ENCODE measurements at places on chromosomes 1 and 21.
A peak's percentile ranks its signal among the peaks of the same experiment; 100 is the strongest.

DNA sequence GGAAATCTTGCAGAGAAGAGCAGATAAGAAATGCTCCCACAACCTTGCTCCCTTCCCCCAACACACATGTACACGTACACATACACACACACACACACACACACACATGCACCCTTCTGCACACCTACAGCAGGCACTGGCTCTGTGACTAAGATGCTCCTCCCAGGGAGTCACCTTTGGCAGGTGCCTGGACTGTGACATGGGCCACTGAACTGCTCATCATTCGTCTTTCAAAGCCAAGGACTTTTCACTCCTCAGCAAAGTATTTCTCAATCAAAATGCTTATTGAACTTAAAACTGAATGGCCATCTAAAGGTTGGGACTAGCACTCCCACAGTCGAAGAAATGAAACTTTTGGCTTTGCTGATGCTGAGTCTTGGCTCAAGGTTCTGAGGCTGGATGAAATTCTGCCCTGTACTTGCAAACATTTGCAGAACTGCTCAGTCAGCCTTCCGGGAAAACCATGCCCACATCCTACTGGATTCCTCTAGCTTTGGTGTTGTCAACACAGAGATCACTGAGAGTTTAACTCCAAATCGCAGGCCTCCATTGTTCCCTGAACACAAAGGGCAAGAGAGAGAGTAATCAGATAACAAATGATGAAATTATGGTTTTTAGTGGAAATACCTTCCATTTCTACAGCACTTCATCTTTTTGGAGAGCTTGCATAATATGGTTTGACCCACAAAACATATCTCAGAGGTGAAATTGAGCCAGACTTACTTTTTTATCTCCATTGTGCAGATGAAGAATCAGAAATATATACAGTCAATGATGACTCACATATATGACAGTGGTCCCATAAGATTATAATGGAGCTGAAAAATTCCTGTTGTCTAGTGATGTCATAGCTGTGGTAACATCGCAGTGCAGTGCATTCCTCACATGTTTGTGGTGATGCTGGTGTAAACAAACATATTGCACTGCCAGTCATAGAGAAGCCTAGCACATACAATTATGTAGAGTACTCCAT is 72.4 kb upstream of the BCAR3 start:
- DNase-seq = no peak

GRCh38 chr1:2789164-2789985 is 12.1 kb downstream of the TTC34 start:
- no peak for DNase-seq

DNA sequence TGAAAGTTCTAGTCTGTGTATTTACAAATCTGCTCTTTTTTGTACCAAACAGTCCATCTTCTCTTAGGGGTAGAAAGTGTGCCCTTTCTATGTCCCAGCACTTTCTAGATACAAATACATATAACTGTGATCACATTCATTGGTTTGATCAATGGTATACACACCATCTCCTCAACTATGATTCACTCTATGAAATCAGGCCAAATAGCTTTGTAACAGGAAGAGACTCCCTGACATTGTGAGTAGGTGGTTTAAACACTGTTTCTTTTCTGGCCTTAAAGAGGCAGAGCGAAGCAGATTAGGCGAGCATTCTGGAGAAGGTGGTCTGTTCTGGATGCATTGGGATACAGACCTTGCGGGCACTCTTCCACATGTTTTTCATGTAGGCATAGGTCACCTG is 39.3 kb upstream of the EXOSC10 start:
- DNase-seq = no peak

DNA sequence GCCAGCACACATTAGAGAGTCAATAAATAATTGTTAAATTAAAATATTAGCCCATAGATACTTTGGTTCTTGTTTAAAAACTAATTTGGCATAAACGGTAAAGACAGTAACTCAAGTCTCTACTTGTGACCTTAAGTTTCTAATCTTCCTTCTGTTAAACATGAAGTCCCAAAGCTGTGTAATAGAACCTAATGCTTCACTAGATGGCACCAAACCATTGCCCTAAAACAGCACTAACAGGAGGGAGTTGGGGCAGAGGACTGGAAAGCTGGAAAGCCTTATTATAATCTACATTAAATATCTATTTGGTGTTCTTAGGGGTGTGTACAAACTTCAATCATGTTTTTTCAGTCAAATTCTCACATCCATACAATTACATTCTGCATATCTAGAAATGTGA is 176.7 kb downstream of the OLFM3 start:
- no peak for DNase-seq

- peak; percentile 8 for DNase-seq
Observed at GRCh38 chr1:229058111-229058561, 212.8 kb upstream of the RAB4A start.

DNA sequence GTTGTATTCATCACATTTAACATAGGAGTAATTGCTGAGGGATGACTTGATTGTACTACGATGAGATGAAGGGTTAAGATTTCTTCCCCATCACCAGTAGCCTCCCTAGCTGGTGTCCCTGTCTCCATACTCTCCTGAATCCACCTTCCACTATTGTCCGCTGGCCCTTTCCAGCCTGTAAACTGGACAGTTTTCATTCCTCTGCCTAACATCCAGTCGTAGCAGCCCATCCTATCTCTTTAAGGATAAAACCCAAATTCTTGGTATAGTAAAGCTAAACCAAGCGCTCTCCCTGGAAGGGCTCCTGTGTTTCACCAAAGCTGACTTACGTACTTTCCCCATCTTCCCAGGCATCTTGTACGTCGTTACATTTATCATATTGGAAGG is 670 bp downstream of the COX20 start:
- DNase-seq = no peak

DNA sequence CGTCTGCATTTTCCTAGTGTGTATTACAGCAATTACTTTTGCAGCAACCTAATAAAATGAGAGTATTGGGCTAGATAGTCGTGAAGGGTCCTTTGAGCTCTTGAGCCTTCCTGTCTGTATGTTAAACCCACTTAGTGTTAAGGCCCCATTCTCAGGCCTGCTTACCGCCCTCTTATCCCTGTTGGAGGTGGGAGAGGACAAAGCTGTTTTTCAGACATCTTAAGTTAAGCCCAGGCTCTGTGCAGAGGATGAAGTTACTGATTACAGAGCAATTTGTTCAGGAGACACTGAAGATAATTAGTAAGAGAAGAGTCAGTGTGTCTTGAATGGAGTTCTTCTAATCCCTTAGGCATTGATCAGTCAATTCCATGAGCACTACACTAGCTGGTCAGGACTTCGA is 114.6 kb downstream of the UCK2 start:
- DNase-seq = no peak

GRCh38 chr1:226531360-226532093 is 17.0 kb upstream of the STUM start:
- no peak for DNase-seq

GRCh38 chr1:27303509-27303908 is 18.5 kb upstream of the TMEM222 start:
- no peak for DNase-seq

GRCh38 chr1:43957407-43958040 is 10.8 kb downstream of the IPO13 start:
- DNase-seq = no peak

- no peak for DNase-seq
Observed at GRCh38 chr1:20087668-20088067, 17.7 kb downstream of the PLA2G5 start.

DNA sequence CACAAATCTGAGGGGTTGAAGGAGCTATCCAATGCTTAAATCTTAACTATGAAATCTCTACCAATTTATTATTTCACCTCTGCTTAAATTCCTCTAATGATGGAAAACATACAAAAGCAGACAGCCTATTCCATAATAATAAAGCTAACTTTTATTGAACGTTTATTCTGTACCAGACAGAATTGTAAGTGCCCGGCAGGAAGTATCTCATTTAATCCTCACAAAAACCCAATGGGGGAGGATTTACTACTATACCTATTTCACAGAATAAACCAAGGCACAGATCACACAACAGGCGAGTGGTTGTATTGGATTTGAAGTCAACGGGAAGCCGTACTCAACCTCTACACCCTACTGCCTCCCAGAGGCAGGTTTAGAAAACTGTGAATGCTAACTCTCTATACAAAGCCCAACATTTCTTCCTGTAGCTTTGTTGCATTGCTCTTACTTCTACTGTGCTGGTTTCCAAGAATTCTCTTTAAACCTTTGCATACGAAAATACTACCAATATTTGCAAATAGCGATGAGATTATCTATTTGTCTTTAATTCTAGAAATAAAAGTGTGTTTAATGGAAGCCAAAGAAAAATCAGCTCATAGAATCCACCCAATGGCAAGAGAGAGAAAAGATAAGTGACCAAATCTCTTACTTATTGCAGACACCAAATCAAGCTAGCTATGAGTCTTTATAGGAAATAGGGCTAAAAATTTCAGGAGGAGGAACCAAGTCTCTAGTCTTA is 33.5 kb upstream of the C1orf53 start:
- peak; percentile 4 for DNase-seq

DNA sequence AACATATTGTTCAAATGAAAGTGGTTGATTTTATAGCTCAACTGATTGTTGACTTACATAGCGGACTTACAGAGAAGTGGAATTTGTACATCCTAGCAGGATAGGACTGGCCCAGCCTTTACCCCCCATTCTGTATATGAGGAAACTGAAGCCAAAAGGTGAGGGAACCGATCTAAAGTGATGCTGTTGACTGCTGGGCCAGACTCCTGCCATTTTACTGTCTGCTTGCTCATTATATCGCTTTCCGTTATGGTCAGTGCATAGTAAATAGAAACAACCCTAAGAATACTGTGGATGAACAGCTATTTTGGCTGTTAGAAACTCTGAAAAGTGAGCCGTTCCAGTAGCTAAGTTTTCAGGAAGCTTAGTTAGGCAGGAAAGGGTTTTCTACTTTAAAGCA is 31.9 kb downstream of the PRDM2 start:
- no peak for DNase-seq

DNA sequence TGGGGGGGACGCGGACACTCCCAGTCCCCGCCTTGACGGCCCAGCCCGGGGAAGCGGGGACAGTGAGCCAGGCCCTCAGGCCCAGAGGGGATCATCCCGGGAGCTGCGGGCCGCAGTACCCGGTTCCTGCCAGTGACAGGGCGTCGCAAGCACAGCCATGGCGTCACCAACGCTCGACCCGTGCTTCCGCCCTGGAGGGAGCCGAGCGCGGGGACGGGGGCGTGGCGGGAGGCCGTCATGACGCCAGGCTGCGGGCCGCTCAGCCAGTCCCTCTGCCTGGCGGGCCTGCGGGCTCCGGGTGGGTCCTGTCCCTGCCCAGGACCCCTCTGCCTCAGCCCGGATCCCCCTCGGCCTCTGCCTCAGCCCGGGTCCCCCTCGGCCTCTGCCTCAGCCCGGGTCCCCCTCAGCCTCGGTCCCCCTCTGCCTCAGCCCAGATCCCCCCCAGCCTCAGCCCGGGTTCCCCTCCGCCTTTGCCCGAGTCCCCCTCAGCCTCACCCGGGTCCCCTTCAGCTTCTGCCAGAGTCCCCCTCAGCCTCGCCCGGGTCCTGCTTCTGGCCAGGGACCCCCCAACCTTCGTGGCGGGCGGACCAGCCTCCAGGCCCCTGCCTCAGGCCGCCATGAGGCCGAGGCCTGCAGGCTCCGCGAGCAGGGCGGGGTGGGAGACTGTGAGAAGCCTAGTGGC is 2.3 kb upstream of the SLC2A5 start:
- no peak for DNase-seq

DNA sequence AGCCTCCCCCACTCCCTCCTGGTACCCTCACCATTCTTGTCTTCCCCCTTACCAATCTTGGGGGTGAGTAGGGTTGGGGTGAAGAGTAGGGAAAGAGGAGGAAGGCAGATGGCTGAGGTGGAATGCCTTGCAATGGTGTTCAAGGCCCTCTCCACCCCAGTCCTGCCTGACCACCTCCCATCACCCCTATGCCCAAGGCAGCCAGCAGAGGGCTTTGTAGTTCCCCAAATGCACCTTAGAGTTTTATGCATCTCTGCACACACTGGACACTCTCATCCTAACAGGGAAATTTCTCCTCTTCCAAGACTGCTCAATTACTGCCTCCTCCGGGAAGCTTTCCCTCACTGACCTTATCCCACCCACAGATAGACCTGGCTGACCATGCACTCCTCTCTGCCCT is 15.4 kb downstream of the KIF17 start:
- no peak for DNase-seq

DNA sequence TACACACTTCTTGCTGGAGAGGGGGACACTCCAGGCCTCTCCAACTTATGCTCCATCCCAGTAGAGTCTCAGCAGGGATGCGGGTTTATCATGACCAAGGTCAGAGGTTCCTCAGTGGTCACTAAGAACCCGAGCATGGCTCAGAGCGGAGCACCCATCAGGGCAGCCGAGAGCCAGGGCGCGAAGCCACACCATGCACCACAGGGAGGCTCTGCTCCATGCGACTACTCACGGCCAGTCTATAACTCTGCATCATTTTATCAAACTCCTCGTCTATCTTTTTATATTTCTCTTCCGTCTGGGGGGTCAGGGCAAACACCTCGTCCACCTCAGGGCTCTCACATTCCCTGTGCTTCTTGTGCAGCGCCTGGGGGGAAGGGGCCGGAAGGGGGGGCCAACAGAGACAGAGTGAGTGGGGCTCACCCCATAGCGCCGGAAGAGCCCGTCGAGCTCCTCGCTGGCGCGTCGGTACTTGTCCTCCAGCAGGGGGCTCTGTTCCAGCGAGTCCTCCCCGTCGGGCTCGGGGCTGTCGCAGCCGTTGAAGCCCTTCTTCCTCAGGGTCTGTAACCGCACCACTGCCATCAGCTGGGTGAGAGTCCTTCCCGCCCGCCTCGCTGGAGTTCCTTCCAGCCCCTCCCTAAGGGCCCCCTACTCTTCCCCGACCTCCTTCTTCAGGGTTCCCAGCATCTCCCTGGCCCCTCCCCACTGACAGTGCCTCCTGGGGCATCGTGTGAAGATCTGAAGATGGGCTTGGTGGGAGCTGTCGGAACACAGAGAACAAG is 20.0 kb downstream of the MEF2D start:
- peak; percentile 66 for DNase-seq

GRCh38 chr1:18434041-18434440 is 46.7 kb upstream of the KLHDC7A start:
- no peak for DNase-seq

DNA sequence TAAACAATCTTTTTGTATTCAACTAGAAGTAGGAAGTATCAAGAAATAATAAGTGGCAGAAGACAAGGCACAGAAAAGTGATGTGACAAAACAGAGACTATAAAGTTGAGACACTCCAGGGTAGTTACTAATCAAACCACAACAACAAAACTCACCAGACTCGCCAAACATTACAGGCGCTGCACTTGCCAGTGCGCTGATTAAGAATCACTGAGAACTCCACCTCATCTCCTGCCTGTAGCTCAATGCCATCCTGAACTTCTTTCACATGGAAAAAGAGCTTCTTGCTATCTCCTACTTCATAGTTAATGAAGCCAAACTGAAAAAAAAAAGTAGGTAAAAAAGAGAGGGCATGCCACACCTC is 2.8 kb upstream of the NRAS start:
- no peak for DNase-seq

DNA sequence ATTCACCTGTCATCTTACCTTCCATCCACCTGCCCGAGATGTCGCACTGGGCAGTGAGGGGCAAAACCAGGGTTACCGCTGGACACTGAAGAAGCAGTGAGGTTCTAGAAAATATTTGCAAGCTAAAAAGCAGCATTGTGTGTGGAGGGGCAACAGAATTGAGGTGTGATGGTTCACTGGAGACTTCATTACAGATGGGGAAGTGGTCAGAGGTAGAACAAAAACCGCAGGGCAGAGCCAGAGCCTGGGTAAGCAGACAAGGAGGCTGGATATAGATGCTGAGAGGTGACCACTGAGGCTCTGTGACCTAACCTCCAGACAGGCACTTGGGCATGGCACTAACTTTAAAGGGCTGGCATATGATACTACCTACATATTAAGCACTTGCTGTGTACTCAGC is 363.9 kb upstream of the PROX1 start:
- DNase-seq = no peak

GRCh38 chr1:151406176-151406575 is 6.8 kb downstream of the PSMB4 start:
- no peak for DNase-seq

Data from stimulated activated CD8-positive, alpha-beta memory T cell treated with anti-CD3 and anti-CD28 coated beads, Interleukin-4, amount 100 ng/mL, for 24 hours (primary cell).